Fibroblast of skin of right quadriceps (primary cell): ENCODE measurements at places on chromosomes 3 and 15.

GRCh38 chr3:13046569-13047274, 26.5 kb downstream of the IQSEC1 start:
- no peak for DNase-seq

DNA sequence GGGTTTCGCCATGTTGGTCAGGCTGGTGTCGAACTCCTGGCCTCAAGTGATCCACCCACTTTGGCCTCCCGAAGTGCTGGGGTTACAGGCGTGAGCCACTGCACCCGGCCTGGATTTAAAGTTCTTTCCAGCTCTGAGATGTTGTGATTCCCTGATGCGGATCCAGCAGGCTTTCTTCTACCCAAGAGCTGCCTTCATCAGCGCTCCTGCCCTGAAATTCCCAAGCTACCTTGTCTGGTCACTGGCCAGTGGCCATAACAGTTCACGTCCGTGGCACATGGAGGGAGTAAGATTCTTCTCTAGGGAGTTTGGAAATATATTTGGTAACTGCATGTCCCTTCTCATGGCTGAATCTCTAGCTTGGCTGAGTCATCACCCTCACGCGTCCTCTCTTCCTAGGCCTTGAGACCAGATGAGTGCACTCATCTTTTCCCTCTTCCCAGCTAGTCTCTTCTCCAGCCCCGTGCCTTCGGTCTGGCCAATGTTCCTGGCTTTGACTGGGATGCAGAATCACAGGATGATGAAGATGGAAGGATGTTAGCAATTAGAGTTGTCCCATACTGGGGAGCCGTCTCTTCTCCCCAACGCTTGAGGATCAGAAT, 29.8 kb upstream of the APOD start:
- no peak for DNase-seq

DNA sequence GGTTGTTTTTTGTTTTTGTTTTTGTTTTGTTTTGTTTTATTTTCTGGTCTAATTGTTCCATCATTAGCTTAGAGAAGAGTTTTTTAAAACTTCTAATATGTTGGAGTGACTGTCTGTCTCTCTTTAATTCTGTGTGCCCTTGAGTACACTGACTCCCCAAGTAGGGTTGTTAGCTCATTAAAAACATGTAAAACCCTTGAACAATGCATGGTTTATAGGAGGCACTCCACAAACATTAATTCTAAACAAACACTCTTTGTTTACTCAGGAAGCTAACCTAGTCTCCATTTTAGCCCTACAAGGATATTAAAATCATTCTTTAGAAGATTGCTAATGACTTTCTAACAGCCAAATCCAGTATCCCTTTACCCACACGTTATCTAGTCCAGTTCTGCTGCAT, 100.5 kb downstream of the CGGBP1 start:
- no peak for DNase-seq

GRCh38 chr3:14301558-14301957, 100.8 kb upstream of the SLC6A6 start:
- DNase-seq: no peak

DNA sequence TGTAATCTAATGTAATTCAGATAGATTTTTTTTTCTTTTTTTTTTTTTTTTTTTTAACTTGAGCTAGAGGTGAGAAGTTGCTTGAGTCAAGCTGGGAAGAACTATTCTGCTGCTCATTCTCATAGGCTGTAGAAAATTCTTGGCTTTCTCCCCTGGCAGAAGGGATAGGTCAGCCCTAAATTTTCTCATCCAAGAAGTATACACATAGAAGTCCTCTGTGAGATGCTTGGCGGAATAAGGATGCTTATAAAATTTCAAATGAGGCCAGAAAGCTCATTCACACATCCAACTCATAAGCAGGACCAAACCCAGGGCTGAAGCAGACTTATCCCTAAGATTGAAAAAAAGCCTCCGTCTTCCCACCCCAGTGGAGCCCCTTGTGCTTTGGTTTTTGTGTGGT, 572.5 kb downstream of the SQOR start:
- DNase-seq: no peak
